Sciatic nerve (tissue), 2 donors: ENCODE measurements at places on chromosomes 3 and 15.

GRCh38 chr3:157865352-157866000 lies 240.7 kb downstream of the SHOX2 start:
- no peak for DNase-seq

GRCh38 chr3:24062916-24063315 lies 117.8 kb downstream of the NR1D2 start:
- no peak for DNase-seq

- DNase-seq = no peak
Observed at GRCh38 chr15:64774629-64775493, 528 bp downstream of the RBPMS2 start.

- no peak for DNase-seq
Observed at GRCh38 chr15:63022663-63023062, 19.9 kb upstream of the TPM1 start.

DNA sequence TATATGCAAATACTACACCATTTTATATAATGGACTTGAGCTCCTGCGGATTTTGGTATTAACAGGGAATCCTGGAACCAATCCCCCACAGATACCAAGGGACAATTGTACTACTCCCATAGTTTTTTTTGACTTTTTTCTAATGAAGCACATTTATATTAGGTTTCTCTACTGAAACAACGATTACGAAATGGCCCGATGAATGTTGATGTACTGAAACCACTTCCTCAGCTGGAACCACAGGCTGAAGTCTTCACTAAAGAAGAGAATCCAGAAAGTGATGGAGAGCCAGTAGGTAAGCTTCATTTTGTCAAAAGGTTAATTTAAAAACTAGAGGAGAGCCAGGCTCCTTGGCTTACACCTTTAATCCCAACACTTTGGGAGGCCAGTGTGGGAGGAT lies 121.5 kb upstream of the LRRFIP2 start:
- DNase-seq = no peak

DNA sequence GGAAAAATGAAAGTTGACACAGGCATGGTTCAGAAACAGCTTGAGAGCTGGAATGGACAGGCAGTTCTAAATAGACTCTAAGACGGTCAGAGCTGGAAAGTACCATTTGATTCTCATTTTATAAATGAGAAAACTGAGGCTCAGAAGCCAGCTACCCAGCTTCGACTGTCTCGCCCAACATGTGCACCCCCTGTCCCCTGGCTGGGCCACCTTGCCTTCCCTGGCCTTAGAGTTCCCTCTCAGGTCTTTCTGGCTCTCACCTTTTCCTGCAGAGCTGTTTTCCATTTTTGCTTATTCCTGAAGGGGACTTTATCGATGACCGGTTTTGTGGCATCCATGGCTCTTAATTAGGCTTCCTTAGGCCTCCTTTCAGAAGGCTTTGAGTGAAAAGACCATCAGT lies 17.3 kb upstream of the DOCK3 start:
- no peak for DNase-seq

GRCh38 chr3:111246967-111247760 lies 175.5 kb downstream of the NECTIN3 start:
- no peak for DNase-seq

GRCh38 chr15:36682101-36682500 lies 102.7 kb downstream of the CDIN1 start:
- DNase-seq = no peak

GRCh38 chr15:69824075-69824876 lies 273.4 kb downstream of the TLE3 start:
- DNase-seq = no peak

DNA sequence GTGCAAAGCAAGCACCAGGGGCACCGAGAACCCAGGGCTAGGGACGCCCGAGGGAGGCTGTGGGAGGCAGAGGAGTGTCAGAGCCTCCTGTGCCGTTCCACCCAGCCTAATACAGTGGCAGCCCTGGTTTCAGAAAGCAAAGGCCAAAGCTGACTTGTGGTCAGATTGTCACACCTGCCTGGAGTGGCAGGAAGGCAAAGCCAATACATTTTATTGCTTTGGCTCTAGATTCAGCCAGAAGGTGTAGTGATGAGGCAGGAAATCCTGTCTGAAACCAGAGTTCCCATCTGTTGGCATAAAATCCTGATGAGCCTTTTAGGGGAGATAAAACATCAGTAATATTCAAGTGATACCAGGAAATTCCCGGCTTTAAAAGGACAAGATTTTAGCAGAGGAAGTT lies 168.3 kb downstream of the SLCO3A1 start:
- no peak for DNase-seq

DNA sequence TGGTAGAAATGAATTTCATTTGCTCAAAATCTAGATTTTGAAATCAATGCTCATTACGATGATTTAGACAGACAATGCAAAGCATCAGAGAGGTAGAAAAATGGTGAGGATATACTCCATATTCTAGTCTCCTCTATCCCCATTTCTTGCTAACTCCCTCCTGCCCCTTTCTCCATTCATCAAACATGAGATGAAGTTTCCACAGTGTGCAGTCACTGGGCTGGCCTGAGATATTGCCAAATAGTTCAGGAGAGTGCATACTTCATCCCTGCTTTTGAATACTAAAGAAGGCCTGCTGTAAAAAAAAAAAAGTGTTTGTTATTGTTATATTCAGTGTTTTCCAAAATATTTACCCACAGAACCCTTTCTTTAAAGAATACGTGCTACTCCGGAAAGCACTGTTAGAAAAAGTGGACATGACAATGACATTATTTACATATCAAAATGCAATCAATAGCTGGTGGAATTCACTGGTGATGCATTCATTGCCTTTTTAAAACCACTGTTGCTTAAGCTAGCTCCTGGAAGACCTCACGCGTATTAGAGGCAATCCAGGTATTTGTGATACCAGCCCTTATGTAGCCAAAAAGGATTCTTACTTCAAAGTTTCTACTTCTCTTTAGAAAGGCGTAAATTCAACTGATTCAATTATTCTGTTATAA lies 247.6 kb upstream of the SOX2 start:
- DNase-seq = no peak

GRCh38 chr3:128366136-128366535 lies 100.6 kb downstream of the DNAJB8 start:
- DNase-seq = no peak

DNA sequence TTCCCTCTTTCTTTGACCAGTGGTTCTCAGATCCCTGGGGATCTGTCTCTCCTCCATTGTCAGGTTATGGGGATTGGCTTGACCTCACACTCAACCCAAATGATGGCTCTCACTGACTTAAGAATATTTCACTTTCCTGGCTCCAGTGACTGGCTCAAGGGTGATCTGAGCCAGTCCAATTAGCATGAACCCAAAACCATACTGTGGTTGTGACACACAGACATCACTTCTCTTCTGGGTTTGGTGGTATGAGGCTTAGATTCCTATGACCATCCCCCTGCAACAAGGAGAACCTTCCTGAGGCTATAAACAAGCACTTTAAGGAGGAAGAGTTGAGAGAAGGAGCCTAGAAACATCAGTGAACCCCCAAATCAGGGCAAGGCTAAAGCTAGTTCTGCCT lies 85.8 kb downstream of the KCNAB1 start:
- no peak for DNase-seq

DNA sequence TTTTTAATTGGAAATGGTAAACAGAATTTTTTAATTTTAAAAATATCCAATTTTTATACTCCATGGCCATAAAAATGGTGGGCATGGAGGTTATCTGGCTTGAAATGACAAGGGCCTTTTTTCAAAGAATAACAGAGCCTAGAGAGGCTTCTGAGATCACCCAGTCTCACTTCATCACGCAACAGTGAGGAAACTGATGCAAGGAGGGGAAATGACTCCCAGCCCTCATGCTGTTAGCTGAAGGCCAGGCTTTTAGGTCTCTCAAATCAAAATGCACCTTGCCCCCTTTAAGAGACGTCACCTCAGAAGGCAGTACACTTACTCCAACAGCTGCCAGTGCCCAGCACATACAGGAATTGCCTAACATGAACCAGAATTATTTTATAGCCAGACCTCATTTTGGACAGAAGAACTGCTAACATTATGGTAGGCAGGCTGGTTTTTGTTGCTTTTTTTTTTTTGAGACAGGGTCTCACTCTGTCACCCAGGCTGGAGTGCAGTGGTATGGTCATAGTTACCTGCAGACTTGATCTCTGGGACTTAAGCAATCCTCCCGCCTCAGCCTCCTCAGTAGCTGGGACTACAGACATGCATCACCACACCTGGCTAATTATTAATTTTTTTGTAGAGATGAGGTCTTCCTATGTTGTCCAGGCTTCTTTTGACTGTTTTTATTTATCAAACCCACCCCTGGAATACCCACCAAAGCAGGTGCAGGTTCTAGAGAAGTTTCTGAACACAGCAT lies 9.1 kb downstream of the RAB43 start:
- no peak for DNase-seq

- no peak for DNase-seq
Observed at GRCh38 chr3:146637871-146638270, 32.7 kb upstream of the PLSCR5 start.

GRCh38 chr3:141147657-141148056 lies 84.0 kb upstream of the PXYLP1 start:
- no peak for DNase-seq

DNA sequence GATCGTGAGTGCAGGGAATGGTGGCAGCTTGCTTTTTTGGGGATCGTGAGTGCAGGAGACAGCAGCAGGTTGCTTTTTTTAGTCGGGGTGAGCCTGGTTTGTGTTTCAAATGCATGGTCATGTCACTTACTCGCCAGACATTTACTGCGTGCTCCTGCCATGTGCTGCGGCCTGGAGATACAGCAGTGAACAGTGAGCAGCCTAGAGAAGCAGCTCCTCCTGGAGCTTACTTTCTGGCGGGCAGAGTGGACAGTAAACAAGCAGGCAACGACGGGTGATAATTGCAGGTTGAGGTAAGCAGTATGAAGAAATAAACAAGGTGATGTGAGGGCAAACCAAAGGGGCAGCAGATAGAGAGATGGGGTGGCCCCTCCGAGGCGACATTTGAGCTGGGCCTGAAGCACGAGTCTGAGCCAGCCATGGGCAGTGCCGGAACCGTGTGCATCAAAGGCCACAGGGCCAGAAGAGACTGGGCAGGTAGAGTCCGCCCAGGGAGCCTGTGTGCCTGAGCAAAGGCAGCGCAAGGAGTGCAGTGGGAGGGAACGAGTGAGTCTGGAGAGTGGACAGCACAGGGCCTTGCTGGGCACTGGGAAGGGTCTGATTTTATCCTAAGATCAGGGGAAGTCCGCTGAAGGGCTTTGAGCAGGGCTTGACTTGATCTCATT lies 57.3 kb upstream of the RASA2 start:
- no peak for DNase-seq

DNA sequence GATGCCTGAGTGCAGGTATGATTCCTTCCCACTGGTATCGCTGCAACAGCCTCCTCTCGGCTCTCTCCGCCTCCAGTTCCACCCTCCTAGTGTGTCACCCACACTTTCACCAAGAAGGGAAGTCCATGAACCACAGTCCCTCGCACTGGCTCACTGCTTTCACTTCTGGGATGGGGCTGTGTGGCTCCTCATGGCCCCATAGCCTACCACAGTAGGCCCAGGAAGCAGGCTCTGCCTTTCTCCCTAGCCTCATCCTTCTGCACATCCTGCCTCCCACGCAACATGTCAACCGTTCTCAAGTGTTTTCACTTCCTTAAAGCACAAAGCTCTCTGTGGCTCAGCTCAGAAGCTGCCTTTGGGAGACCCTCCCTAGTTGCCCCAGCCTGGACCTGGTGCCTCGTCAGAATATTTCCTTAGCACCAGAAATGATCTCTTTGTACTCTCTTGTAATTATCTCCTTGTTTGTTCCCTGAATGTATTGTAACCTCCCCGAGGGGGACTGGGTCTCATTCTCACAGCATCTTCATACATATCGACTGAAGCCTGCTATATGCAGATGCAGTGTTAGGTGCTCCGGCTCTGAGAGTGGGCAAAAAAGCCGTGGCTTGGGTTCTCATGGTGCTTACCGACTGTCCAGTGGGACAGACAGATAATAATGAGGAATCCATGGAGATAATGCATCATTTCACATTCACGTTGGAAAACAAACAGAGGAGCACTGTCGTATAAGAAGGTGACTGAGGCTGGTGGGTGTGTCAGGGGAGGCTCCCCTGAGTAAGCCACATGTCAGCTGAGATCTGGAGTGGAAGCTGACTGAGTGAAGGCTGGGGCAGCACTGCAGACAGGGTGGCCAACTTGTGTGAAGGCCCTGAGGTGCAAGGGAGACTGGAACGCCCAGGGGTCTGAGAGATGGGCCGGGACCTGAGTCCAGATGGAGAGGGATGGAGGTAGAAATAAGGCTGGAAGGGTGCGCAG lies 107.1 kb downstream of the DGKG start:
- no peak for DNase-seq

- DNase-seq = no peak
Observed at GRCh38 chr15:61336026-61336638, 107.0 kb upstream of the RORA start.

DNA sequence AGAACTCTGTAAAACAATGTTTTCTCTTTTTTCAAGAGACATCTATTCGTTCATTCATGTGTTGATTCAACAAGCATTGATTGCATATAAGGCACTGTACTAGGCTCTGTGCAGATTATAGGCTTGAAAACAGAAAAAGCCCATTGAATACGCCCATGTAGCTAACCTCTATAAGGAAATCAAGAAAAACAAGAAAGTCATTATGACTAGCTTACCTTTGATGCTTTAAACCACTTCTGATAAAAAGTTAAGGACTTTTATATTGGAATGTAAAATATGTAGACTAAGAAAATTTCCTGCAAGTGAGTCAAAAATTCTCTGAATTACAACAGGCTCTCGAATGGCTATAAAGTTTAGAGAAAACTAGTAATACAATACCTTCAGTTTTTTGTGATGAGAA lies 92.5 kb downstream of the BDH1 start:
- DNase-seq = no peak

DNA sequence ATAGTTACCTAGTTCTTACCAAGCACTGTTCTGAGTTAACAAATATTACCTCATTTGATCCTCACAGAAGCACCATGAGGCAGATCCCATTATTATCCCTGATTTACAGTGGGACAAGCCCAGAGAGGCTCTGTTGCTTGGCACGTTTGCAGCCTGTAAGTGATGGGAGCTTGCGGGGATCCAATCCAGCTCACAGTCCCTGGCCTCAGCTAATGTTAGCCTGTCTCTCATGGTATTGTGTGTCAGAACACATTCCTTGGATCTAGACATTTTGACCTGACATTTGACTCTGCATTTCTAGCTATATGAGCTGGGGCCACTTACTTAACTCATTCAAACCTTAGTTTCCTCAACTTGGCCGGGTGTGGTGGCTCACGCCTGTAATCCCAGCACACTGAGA lies 246.9 kb upstream of the LRTM1 start:
- no peak for DNase-seq

- DNase-seq = no peak
Observed at GRCh38 chr3:171986176-171986575, 53.2 kb upstream of the FNDC3B start.

- DNase-seq = no peak
Observed at GRCh38 chr3:197846491-197846890, 55.4 kb downstream of the LRCH3 start.

- DNase-seq = no peak
Observed at GRCh38 chr3:105354429-105354828, 12.3 kb upstream of the ALCAM start.

GRCh38 chr3:80696280-80696679 lies 928.5 kb upstream of the ROBO1 start:
- no peak for DNase-seq

- DNase-seq = no peak
Observed at GRCh38 chr15:45702041-45702440, 67.2 kb downstream of the SQOR start.

GRCh38 chr15:68786753-68787152 lies 33.9 kb downstream of the ANP32A start:
- peak; percentile 32 for DNase-seq

- no peak for DNase-seq
Observed at GRCh38 chr15:25392806-25393205, 46.0 kb downstream of the UBE3A start.

GRCh38 chr3:124363476-124363875 lies 366.8 kb upstream of the UMPS start:
- DNase-seq = no peak
